Right ventricle myocardium superior (tissue), 1 donor: ENCODE measurements at places on chromosomes 2 and 18.
A peak's percentile ranks its signal among the peaks of the same experiment; 100 is the strongest.

- no peak for DNase-seq
Measured at GRCh38 chr2:112047537-112048235, 7.4 kb upstream of the TMEM87B start.

GRCh38 chr2:158745067-158745865 lies 49.9 kb upstream of the DAPL1 start:
- no peak for DNase-seq

- DNase-seq = no peak
Measured at GRCh38 chr2:196108604-196109003, 40.0 kb upstream of the DNAH7 start.

DNA sequence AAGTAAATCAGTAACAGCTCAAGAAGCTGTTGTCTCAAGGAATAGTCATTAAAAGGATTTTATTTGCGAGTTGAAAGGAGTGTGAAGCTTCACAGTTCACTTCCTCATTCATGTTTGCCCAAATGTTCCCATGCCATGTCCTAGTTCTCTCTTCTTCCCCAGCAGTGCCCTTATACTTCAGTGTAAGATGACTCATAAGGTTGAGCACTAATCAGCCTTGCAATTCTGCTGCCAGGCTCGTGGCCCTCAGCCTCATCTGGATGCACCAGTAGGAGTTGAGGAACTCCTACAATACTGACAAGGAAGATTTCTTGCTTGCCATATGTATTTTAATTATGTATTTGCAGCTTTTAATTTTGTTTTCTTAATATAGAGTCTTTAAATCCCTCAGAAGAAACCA lies 1980.4 kb downstream of the SUCLG1 start:
- DNase-seq = no peak

DNA sequence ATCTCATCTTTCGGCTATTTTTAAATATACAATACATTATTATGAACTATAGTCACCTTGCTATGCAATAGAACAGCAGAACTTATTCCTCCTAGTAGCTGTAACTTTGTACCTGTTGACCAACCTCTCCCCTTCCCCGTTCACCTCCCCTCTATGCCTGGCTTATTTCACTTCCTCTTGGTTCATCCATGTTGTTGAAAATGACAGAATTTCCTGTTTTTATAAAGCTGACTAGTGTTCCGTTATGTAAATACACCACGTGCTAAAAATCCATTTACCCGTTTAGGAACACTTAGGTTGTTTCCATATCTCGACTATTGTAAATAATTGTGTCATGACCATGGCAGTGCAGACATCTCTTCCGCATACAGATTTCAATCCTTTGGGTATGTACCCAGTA lies 10.3 kb downstream of the ALPI start:
- no peak for DNase-seq

DNA sequence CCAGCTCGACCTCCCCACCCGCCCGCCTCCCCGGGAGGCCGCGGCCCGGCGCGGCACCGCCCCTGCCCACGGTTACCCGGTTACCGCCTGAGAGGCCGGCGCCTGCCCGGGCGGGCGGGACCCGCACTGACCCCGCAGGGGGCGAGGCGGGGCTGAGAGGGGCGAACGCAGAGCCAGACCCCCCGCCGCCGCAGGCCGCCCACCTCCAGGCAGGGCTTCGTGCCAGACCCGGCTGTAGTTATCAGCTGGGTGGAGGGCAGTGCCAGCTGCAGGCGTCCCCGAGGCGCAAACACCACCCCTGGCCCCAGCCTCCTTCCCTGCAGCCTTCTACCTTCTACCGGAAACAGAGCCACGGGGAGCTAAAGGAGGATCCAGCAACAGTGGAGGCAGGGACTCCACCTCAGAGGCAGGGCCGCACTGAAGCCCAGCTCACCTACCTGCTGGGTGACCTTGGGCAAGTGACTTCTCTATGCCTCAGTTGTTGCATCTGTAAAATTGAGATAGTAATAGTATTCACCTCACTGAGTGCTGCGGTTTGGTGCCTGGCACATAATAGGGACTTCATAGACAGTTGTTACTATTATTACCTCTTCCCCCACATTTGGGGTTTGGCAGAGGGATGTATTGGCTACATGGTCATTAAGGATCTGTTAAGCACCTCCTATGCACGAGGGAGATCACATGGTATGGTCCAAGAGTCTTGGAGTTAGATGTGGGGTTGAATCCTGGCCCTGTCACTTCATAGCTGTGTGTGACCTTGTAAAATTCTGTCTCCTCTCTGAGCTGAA lies 231.6 kb upstream of the SMAD2 start:
- DNase-seq = no peak

DNA sequence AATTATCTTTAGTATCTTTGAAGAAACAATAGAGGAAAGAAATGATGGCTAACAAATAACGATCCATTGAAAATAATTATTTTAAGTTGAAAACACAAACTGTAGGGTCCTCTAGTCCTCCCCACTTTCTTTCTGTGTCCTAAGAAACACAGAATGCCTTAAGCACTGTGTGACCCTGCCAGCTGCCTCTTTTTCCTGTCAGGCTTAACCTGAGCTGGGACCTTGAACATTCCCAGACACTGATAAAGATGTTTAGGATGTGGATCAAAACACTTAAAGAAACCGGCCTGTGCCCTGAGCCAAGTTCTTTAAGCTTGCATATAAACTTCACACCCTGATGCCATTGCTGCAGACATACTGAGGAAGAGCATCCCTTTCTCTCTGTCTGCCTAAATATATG lies 755.4 kb upstream of the VRK2 start:
- no peak for DNase-seq

- no peak for DNase-seq
Measured at GRCh38 chr2:109380502-109381326, 233.1 kb downstream of the SEPTIN10 start.

DNA sequence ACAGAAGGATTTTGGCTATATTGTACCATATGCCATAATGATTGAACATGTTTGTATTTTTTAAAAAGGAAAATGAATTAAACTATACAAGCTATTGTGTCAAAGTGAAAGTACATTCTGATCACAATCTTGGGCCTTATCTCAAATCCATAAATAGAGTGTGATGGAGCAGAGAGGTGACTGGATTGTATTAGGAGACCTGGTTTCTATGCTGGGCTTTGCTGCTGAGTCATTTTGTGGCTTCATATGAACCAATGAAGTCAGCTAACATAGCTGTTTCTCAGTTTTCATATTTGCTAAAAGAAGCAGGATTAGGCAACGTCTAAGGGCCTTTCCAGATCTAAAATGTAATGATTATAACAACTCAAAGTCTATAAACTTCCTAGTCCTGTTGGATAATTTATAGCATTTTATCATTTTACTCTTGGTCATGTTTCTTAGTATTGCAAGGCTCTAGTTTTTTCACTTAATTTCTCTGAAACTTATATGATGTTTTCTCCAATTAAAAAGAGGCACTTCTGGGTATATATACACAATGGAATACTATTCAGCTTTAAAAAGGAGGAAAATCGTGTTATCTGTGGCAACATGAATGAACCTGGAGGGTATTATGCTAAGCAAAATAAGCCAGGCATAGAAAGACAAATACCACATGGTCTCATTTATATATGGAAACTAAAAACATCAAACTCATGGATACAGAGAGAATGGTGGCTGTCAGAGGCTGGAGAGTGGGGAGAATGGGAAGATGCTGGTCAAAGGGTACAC lies 112.3 kb downstream of the MEP1B start:
- DNase-seq = no peak

DNA sequence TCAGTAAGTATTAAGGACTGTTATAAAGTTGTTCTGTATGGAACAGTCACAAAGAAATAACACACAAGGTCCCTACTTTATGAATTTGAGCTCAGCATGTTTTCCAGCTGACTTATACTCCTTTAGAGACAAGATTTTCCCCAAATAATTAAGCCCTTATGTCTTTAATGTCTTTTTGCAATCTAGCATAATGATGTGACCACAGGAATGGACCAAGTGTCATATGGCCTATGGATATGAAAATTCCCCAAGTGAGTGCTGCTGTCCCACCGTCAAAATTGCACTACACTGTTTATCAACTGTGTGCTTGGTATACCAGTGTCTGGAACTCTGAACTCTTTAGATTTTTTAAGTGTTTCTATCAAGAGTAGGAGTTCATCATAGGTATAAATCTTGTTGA lies 369.6 kb downstream of the PID1 start:
- DNase-seq = no peak

DNA sequence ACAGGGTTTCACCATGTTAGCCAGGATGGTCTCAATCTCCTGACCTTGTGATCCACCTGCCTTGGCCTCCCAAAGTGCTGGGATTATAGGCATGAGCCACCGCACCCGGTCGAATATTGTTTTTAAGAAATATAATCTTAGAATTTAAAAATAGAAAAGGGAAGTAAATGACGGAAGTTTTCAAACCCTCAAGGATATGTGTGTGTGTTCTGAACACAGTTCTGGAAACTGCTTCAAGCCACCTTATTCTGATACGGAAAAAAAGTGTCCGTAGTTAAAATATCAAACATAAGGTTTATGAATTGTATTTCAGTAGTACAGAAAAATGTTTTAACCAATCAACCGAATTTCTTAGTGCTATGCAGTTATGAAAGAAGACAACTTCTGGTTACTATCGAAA lies 115.9 kb downstream of the UPP2 start:
- DNase-seq = no peak

DNA sequence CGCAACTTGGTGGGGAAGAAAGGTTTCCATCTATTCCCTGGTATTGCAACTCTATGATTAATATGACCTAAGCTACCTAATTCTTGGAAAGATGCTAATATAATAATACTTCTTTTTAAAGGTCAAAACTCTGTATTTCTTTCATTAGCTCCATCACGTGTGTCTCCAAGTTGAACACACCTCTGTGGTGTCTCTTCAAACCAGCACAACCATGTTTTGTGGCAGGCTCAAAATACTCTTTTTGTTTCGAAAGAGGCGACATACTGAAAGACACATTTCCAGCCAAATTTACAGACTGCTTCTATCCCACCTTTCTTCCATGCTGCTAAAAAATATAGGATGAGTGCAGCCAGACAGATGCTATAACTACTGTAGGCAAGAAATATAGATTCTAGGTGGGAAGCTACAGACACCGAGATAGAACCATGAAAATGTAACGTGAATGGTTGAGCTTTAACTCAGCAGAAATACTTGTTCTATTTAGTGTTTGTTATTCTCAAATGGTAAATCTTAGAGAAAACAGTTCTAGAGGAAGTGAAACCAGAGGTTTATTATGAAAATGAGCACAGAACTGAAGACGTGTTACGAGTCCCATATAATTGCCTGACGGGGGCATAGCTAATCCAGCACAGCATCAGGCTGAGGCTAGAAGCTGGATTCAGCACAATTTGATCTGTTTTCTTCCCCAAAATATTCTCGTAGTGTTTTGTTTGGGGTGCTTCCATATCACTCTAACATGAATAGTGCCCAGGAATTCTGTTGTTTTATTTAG lies 991.5 kb upstream of the FANCL start:
- no peak for DNase-seq

- DNase-seq = no peak
Measured at GRCh38 chr18:22344908-22345670, 72.6 kb downstream of the CTAGE1 start.

DNA sequence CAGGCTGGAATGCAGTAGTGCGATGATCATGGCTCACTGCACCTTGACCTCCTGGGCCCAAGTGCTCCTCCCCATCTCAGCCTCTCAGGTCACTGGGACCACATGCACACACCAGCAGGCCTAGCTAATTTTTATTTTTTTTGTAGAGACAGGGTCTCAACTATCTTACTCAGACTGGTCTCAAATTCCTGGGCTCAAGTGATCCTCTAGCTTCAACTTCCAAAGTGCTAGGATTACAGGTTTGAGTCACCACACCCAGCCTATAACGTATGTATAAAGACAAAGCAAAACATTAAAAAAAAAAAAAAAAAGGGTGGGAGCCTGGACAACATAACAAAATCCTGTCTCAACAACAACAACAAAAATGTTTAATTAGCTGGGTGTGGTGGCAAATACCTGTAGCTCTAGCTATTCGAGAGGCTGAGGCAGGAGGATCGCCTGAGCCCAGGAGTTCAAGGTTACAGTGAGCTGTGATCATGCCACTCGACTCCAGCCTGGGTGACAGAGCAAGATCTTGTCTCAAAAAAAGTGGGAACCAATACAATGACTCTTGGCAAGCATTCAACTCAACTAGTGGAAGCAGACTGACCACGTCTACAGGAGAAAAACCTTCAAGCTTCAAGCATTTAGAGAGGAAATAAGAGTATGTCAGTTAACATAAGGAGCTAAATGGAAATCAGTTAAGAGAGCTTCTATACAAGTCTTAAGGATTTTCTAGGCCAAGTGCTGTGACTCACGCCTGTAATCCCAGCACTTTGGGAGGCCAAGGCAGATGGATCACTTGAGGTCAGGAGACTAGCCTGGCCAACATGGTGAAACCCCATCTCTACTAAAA lies 2.6 kb downstream of the GTF3C2 start:
- DNase-seq = no peak

DNA sequence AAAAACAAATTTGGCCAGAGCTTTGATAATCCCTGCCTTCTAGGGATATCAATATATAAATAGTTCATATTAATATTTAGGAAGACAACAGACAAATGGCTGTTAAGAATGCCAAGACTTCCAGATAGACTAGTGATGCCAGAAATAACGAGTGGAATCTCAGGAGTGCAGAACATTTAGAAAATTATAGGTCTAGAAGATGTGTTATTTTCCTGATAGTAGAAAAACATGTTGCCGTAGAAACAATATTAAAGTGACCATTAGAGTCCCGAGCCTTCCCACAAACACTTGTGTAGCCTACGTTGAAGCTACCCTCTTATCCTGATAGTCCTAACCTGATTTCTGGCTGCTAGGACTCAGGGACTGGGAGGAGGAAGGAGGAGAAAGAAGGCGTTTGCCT lies 54.3 kb upstream of the ITGA6 start:
- DNase-seq = no peak

GRCh38 chr2:8254791-8255447 lies 426.9 kb upstream of the ID2 start:
- DNase-seq = no peak

DNA sequence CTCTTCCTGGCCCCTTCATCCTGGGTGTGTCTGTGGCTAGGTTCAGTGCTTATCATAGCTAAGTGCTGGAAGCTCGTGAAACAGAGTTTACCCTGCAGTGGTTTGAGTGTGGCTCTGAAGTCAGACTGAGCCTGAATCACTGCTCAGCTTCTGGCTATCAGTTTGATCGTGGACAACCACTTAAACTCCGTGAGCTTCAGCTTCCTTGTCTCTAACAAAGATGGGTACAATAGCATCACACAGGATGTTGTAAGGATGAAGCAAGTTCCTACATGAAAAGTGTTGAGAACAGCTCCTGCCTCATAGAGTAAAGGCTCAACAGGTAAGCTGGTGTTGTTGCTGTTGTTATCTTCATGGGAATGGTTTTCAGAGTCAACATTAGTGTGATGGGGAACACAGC lies 210.3 kb downstream of the CLIP4 start:
- no peak for DNase-seq

- DNase-seq = peak; percentile 88
Measured at GRCh38 chr18:22348521-22349316, 69.0 kb downstream of the CTAGE1 start.

GRCh38 chr2:75587954-75588587 lies 27.3 kb upstream of the EVA1A start:
- no peak for DNase-seq

- DNase-seq = no peak
Measured at GRCh38 chr2:127370010-127370409, 17.8 kb downstream of the MAP3K2 start.

GRCh38 chr18:32349728-32350395 lies 120.8 kb downstream of the GAREM1 start:
- DNase-seq = peak; percentile 48

- DNase-seq = peak; percentile 83
Measured at GRCh38 chr2:68837164-68837860, 33.9 kb downstream of the BMP10 start.

- no peak for DNase-seq
Measured at GRCh38 chr18:11309172-11309571, 159.8 kb upstream of the PIEZO2 start.

- DNase-seq = peak; percentile 86
Measured at GRCh38 chr18:48676756-48677368, 138.0 kb downstream of the CTIF start.
